Cortex of kidney (tissue), 1 donor: ENCODE measurements at places on chromosomes 2 and 18.

DNA sequence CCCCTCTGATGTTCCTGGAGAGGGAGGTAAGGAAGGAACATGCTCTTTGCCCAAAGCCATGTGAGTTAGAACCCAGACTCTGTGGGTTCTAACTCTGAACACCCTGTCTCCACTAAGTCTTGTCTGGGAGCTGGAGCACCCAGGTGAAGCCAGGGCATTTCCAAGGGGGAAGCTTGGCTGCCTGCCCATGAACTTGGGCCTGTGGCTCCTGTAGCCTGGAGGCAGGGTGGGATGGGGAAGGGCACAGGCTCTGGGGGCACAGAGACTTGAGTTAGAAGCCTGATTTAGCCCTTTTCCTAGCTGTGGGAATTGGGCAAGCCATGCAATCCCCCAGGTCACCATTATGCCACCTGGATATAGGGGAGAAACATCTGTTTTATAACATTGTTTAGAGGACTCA, 65.2 kb downstream of the LBH start:
- DNase-seq, result no peak

DNA sequence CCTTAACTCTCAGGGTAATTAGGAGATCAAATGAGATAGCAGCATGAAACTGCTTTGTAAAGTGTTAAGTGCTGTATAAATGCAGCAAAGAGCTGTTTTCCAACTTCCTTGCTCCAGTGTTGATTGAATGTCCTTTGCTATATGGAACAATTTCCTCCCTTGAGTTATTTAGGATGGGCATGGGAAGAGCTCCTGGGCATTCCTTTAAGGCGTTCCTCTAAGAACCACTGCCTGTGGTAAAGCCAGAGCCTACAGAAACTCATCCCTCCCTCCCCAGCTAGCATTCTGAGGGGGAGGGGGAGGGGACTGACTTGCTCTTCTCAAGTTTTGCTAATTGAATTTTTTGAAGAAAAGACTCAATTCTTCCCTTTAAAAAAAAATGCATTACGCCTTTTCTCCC, 1.4 kb downstream of the AKAIN1 start:
- DNase-seq, result no peak

DNA sequence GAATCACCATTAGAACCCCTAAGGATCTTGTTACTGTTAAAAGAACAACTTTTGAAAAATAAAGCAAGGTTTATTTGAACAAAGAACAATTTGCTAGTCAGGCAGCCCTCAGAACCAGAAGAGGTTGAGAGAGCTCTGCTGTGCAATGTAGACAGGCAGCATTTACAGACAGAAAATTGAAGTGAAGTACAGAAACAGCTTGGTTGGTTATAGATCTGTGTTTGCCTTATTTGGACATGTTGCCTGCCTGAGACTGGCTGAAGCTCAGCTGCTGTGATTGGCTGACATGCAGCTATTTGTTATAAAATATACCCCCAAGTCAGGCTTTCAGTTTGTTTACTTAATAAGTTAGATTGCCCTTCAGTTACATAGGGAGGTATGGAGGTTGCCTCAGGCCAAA, 12.5 kb downstream of the MSTN start:
- DNase-seq, result no peak

GRCh38 chr18:5582849-5583681, 39.3 kb upstream of the EPB41L3 start:
- no peak for DNase-seq

DNA sequence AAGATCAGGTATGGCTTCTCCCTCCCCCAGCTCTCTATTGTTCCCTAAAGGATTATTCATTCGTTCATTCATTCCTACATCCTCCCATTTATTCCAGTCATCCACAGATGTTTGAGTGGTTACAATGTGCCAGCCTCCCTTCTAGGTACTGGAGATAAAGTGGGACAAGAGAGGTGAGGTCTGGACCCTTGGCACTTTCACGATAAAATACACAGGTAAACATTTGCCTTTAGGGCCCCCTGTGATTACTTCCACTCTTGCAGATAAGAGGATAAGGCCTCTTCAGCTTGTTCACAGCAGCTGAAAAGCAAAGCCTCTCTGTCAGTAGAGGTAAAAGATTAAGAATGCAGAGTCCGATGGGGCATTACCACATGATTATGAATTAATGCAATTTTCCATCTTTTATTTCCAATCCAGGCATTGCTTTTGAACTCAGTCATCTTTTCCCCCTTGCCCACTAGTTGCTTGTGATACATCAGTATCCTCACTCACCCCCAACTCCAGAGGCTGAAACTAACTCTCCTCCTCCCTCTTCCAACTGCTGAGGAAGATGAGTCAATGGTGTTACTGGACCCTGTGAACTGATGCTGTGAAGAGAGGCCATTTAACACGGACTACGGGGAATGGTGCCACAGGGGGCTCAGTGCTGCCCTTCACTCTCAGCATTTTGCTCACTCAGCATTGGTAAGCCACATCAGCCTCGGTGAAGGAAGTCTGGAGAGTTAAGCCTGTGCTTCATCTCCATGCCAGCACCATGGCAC, 1.1 kb upstream of the DPP4 start:
- no peak for DNase-seq

DNA sequence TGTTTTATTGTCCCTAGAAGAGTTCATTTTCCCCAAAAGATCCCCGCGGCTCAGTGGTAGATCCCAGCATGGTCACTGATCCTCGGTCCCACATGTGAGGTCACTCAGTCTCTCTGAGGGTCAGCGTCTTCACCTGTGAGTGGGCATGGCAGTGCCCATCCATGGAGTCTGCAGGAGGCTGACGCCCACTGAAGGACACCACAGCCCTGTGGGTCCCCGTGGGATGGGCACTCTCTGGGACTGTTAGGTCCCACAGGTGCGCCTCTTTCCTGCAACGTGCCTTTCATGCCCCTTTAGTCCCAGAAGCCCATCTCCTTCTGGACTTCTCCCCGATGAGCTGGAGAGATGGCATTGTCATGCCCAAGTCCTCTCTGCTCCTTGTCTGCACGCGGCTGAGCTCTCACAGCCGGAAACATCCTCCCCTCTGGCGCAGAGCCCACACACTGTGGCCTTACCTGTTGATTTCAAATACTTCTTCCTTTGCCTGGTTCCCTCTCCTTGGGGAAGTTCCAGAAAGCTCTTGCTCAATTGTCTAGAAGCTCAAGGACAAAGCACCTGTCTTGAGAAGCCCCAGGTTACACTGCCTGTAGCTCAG, 75.9 kb downstream of the PTGR3 start:
- no peak for DNase-seq

GRCh38 chr2:191202209-191202721, 42.9 kb upstream of the MYO1B start:
- DNase-seq, result no peak

GRCh38 chr2:144670080-144670479, 150.2 kb upstream of the ZEB2 start:
- no peak for DNase-seq

DNA sequence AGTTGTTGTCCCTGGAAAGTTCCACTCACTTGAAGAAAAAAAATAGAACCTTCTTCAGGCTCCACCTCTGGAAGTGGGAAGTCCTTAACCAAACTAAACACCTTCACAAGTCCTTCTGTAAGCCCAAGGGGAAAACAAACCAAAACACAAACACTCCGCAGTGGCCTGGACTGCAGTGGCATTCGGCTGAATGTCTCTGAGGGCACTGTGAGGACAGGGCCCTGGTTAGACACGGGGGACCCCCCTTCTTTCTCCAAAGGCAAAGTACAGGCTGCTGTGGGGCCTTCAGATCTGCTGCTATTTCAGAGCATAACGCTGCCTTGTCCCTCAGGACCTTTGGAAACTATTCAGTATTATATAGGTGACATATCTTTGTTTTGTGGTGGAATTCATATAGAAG, 28.1 kb downstream of the FOSL2 start:
- no peak for DNase-seq

DNA sequence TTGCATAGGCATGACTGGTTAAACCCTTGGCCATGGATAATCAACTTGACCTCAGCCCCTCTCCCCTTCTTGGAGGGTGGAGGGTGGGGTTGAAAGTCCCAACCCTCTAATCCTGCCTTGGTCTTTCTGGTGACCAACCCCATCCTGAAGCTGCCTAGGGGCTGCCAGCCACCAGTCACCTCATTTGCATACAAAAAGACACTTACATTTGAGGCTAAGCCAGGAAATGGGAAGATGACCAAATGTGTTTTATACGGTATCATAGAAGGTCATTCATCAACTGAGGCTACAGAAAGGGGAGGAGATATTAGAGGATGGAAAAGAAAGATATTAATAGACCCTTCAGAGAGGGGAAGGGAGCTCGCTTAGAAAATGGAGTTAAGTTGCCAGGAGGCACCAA, 96.8 kb downstream of the NCK2 start:
- DNase-seq, result no peak

DNA sequence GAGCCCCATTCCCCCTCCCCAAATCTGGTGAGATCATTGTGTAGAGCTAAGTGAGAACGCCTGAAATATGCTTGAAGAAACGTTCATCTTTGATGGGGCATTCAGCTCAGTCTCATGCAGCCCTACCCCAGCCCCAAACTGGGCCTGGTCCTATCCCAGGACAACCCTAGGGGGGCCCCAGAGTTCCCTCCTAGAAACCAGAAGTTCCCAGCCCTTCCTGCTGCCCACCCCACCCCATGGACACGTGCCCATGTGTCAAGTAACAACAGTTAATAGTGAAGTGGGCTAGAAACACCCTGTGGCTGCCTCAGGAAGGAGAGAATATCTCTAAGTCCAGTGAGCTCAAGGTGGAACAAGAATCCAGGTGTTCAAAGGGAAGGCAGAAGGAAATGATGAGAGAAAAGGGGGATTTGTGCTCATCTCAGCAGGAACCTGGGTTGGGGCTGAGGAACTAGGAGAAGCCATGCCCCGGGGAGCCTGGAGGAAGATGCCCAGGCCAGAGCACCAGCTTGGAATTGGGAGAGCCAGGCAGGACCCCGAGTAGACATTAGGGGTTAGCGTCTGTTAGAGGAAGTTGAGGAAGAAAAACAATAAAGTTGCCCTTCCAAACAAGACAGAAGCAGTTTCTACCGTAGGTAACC, 20.1 kb upstream of the SLC20A1 start:
- no peak for DNase-seq

DNA sequence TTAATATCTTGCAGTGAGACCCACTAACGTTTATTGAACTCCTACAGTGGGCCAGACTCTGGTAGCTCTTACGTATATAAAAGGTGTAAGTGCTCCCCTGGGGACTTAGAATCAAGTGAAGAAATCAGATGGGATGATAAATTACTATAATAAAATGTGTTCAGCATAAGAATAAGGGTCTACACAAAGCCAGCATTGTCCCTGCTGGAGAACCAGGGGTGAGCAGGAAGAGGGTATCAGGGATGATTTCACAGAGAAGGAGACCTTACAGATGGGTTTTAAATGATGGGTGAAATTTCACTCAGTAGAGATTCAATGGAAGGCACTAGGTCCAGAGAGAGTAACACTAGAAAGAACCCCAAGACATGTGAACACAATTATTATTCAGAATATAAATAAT, 20.7 kb downstream of the NRXN1 start:
- no peak for DNase-seq

DNA sequence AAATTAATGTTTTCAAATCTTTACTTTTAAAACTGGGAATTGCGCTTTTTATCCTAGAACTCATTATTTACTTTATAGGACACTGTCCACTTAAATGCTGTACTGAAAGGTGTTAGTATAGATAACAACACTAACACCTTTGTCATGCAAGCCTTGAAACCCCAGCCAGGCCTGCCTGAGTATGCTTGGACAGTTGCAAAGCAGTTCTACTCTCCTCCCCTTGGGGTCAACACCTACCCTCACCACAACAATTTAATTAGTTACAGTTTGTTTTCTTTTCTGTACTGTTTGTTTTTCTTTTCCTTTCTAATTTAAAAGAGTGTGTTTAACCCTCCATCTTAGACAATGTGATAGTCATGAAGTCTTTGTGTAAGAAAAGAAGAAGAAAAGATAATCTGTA, 18.9 kb upstream of the FAM98A start:
- no peak for DNase-seq

- no peak for DNase-seq
These were observed 263.8 kb downstream of the TCF4 start for GRCh38 chr18:55324166-55324565.

DNA sequence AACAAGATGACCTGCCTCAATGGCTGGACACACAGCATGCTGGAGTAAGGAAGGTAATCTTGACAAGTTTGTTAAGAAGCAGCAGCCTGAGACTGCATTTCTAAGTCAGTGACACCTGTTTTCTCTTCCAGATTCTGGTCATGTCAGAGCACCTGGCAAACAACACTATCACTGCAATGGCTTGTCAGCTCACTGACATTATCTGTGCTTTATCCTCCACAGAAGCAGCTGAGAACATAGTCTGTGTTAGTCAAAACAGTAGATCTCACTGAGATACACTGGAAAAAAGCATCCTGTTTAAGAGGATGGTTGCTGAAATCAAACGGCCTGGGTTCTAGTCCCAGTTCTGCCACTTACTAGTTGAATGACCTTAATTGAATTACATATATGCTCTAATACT, 355.2 kb downstream of the RIT2 start:
- DNase-seq, result no peak

DNA sequence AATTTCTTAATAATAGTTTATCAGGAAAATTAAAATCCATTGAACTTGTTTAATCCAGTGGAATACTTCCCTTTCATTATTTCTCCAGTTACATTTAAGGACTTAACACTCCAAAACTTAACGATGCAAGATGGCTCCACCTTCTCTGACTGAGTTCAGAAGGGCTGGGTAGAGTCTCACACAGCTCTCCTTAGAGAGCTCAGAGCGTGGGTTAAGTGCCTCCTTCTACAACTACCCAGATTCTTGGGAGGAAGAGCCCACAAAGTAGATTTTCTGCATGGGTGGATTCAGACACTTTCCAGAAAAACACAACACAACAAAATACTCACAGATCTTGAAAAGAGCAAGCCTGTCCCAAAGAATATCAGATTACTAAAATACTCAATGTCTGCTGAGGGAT, 130.6 kb downstream of the THADA start:
- no peak for DNase-seq

GRCh38 chr2:201018636-201019035, 52.8 kb downstream of the HYCC2 start:
- DNase-seq, result no peak

DNA sequence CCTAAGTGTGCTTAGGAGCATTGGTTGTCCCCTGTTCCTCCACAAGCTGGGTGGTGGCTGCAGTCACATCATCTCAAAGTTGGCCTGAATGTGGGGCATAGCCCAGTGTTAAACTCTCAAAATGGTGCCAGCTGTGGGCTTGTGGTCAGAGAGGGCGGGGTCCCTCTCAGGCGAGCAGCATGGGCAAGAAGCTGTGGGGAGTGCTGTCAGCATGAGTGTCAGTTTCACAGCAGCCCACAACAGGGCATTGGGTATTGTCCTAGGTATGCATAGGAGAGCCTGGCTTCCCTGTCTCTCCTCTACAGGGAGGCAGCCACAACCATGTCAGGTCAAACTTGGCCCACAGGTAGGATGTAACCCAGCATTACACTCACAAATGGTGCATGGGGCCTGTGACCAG, 285.6 kb upstream of the THSD7B start:
- no peak for DNase-seq

DNA sequence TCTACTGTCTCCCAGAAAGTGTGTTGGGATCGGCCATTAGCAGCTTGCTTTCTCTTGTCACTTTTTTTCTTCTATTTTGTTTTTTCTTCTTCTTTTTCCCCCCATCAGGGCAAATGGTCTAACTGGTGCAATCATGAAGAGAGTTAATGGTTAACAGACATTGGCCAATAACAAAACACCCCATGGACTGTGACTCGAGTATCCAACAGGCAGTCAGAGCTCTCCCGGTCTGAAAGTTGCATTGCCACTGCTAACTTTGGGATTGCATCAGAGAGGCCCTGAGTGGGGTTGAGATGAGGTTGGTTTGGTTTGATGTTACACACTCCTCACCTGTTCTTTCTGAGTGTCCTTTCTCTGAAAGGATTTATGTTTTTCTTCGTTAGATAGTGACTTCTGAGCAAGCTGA, 12.9 kb upstream of the SNORC start:
- DNase-seq, result no peak

- DNase-seq, result no peak
These were observed 36.7 kb upstream of the ARL4C start for GRCh38 chr2:234533626-234534025.
